ENCODE measurements at places on chromosomes 7 and 10. TPM values are rescaled to one million over a fixed set of nuclear protein-coding genes. Genes with fewer than 3 reads are reported as not detected.

GRCh38 chr7:133869556-133869955 is 257.6 kb upstream of the LRGUK start:
- no peak for DNase-seq

DNA sequence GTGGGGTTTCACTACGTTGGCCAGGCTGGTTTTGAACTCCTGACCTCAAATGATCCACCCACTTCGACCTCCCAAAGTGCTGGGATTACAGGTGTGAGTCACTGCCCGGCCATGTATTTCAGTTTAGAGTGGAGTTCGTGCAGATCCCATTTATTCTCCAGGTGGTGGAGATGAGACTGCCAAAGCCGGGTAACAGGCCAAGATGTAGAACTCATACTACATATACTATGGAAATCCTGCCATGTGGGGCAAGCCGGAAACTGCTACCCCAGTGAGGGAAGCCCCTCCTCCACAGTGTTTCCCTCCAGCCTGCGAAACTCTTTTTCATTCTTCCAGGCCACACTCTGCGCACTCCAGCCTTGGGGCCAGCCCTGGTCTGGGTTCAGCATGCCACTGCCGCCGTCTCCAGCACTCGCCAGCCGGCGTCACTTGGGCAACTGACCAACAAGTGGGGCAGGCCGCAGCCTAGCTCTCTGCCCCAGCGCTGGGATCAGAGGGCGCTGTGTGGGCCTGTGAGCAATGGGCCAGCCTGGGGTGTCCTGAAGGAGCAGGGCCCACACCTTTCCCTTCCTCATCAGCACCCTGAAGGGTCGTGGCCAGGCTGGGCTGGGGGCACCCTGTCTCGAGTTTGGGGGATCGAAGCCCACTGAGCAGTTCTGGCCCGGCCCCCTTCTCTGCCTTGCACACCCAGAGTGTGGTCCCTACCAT is 122.0 kb downstream of the TRRAP start:
- DNase-seq = no peak

- DNase-seq = no peak
Observed at GRCh38 chr7:90267263-90267858, 22.4 kb downstream of the CFAP69 start.

DNA sequence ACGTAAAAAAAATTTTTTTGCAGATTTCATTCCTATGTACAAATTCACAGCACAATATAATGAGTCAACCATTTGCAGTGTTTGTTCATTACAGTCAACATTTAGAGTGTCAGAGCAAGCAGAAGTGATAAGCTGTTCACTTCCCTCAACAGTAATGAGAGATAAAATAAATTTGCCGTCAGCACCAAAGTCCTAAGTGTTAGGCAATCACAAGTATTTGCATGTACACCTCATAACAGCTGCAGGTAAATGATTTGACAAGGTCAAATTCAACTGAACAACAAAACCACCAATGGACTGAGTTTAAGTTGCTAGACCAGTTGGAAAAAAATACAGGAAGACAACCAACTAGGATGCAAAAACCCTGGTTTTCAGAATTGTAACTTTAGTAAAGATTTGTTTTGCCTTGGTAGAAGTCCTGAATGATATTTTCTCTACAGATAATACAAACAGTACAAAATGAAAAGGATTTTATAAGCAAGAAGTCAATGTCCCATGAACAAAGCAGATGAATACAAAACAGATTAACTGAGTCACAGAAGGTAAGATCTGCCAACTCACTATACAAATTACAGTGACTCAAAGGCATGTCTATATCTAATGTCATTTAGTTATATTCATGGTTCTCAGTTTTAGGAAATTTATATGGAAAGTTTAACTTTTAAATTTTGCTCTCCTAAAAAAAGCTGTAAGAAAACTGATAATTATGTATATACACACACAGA is 10.4 kb downstream of the RAPGEF5 start:
- no peak for DNase-seq

DNA sequence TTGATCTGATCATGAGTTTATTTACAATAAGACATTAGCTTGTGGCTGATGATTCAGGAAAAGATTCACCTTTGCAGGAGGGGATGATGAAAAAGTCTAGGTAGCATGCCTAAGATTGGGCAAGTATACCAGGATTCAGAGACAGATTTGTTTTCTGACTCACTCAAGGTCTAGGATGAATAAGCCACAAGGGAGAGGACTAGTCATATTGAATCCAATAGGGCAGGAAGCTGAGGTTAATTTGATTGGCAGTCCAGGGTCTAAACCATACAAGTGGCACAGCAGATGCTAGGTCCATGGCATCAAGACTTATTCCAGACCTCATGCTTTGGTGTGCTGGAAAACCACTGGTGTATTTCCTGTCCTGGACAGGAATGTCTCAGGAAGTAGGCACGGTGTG is 1133.4 kb downstream of the XPNPEP1 start:
- DNase-seq = no peak

DNA sequence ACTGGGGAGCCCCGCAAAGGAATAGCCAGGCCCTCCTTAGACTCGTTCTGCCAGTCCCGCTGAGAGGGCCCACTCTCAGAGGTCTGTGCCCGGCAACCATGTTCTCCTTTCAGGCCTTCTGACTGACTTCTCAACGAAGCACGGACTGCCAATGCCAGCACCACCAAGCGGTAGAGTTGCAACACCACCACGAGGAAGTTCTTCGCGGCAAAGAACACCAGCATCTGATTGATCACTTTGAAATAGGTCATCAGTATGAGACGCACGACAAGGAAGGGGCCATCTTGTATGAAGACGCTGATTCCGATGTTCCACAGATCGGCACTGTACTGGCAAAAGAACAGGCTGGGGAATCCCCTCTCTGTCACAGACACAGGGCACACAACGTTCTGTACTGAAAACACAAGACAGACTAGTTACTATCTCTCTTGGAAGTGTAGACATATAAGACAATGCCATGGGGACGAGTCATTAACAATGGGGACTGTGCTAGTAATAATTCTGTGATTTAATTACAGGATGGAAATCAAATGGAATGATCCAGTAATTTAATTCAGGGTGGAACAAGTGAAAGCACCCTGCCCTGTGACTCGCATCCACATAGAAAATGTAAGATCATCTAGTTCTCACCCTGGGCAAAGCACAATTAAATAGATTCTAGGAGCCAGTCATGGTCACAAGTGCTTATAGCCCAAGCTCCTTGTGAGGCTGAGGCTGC is 42.7 kb downstream of the TMEM26 start:
- DNase-seq = no peak

DNA sequence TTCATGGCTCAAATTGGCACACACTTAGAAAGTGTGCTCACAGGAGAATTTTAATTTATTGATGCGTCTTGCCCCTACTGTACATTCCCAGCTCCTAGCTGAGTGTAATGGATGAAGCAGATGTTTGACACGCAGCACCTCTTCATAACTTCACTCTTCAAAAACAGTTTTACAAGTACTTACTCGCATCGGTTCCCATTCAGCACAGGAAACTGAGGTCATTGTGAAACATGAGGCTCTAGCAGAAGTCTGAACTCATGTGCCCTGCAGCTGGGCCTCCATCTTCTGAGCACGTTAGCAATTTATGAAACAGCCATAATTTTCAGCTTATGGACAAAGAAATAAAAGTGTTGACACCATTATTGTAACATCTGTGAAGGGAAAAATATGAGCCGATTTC is 558.9 kb upstream of the MGMT start:
- peak; percentile 22 for DNase-seq

GRCh38 chr10:74156919-74157289 is 5.9 kb downstream of the ADK start:
- DNase-seq = no peak

DNA sequence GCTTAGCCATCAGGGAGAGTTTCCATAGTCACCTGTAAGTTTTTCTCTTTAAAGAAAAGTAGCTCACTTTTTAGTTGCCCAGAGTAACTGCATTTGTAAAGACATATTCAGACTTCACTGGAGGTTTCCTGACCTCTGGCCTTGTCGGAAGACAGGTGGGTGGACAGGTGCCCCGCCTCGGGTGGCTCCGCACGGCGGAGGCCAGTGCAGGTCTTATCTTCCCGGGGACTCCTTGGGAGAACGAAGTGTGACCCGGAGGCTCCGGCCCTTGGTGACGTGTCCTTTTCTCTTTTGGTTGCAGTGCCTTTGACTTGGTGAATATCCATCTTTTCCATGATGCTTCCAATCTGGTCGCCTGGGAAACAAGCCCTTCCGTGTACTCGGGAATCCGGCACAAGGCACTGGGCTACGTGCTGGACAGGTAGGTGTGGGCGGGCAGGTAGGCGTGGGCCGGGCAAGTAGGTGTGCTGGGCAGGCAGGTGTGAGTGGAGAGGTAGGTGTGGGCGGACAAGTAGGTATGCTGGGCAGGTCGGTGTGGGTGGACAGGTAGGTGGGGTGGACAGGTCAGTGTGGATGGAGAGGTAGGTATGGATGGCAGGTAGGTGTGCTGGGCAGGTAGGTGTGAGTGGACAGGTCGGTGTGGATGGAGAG is 75.8 kb downstream of the NKX6-2 start:
- no peak for DNase-seq

DNA sequence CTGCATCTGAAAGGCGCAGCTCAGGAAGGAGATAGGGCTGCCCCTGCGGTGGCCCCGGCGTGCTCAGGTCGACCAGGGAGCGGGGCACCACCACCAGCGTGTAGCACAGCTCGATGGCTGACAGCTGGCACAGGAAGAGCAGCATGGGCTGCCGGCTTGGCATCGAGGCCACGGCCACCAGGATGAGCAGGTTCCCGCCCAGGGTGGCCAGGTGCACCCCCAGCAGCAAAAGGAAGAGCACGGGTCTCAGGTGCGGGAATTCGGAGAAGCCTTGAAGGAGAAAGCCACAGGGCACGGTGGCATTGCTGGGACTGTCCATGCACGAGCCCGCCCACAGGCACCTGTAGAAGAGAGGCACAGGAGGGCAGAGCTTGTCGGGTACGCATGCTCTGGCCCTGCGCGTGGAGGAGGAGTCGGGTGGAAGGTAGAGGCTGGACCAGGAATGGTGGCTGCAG is 33.9 kb downstream of the TAS2R41 start:
- no peak for DNase-seq

LIPN gene
- total RNA-seq = not detected

DNA sequence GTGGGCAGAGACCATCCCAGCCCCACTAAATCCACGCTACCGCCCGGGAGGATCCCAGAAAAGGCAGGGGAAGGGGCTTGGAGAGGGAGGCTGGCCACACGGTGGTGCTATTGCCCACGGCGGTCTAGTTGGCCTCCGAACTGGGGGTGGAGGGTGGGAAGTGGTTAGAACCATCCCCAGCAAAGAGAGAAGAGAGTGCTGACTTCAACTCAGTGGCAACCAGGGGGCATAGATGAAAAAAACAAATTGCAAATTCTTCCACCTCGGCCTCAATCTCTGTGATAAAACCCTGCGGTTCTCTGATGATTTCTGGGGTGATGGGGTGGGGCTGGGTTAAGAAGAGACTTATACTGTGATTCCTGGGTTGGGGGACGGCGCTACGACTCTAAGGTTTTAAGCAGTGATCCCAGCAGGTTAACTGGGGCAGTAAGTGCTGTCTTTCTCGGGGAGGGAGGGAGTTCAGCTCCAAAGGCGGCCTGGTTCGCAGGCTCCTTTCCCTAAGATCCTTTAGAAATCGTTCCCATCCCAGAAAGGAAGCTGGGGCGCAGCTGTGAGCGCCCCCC is 154.5 kb upstream of the LYZL2 start:
- DNase-seq = peak; percentile 89

DNA sequence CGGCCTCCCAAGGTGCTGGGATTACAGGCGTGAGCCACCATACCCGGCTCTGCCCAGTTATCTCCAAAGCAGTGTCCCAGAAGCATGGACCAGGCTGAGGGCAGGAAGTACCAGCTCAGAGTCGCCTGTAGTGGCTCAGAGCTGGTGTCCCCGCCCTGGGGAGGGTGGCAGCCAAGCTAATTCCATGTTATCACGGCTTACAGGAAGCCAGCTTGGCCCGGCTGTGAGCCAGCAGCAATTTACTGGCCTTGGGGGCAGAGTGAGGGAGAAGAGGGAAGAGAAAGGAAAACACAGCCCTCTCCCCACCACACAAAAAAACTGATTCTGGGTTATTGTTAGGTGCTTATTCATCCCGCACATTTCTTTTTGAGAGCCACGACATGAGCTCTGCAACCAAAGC is 88.1 kb downstream of the HIP1 start:
- no peak for DNase-seq

DNA sequence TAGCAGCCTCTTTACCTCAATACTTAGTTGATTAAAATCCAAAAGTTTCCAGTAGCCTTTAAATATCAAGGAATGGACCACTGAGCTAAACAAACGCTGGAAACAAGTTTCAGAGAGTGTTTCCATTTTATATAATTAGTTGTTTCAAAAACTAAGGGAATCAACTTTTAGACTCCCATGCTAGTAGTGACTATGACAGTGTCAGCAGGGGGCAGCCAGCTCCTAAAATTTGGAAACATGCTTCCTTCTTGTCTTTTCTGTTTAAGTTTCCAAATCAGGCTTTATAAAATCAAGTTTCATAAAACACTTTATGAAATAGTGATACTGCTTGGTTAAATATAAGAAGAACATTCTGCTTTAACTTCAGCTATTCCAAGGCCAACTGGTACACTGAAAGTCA is 138.2 kb upstream of the TMEM229A start:
- DNase-seq = peak; percentile 16
